ENCODE measurements at places on chromosomes 5 and 9.

DNA sequence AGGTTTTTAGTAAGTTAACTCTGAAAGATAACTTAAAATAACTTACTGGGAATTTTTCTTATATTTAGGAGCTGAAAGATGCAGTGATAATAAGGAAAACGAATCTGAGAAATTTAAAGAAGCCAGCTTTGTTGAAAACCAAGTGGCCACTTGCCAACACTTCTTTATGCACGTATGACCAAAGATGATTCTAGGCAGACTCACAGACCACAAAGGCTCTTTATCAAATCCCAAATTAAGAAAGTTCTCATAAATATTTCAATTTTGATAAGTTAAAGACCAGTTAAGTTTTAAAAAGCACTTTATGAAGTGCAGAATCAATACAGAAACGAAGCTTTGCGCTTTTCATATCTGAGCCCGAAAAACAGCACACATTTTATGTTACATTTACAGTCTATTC lies 1.5 kb downstream of the AFF4 start:
- DNase-seq = no peak

DNA sequence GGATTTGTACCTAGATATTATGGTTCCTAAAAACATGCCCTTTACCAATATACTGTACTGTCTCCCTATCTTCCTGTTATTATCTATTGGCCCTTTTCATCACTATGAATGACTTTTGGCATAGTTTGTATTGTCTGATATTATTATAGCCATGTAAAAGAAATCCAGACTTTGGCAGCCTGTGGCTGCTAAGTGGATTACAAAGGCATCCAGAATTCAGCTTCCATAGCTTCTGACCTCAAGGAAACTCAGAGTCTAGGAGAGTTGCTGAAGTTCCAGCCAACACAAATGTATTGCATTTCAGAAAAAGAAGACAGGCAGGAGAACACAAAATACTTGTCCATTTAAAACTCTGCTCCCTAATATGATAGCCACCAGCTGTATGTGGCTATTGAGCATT lies 319.2 kb upstream of the MPDZ start:
- no peak for DNase-seq

GRCh38 chr5:120225524-120225923 lies 238.6 kb upstream of the PRR16 start:
- no peak for DNase-seq

DNA sequence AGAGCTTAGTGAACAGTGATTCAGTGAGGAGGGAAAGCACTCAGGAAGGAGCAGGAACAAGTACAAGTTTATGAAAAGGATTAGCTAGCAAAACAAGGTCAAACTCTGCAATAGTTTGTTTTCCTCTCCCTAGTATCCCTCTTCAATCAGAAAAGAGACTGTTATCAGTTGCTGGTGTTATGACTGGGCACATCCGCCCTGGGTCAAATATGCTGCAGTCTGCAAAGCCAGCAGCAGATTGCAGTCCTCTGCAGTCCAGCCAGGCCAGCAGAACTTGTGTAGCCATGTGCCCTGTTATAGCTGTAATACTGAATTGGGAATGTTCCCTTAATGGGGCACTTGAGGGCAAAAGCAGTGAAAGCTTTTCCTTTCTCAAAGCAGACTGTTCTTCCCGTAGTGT lies 12.0 kb downstream of the PCDHAC2 start:
- DNase-seq = no peak

DNA sequence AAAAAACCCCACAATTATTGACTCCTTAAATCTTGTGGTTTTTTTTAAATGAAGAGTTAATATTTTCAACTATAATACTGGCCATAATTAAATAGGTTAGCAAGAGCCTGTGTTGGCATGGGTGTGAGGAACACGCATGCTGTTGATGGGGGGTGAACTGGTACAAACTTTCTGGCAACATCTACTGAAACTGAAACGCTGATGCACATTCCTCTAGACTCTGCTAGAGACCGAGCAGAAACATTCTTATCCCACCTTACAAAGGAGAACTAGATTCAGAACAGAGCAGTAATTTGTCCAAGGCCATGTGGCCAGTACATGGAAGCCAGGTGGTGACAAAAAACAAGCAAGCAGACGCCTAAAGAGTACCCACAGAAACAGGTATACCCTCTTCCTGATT lies 2.4 kb downstream of the BICD2 start:
- no peak for DNase-seq

DNA sequence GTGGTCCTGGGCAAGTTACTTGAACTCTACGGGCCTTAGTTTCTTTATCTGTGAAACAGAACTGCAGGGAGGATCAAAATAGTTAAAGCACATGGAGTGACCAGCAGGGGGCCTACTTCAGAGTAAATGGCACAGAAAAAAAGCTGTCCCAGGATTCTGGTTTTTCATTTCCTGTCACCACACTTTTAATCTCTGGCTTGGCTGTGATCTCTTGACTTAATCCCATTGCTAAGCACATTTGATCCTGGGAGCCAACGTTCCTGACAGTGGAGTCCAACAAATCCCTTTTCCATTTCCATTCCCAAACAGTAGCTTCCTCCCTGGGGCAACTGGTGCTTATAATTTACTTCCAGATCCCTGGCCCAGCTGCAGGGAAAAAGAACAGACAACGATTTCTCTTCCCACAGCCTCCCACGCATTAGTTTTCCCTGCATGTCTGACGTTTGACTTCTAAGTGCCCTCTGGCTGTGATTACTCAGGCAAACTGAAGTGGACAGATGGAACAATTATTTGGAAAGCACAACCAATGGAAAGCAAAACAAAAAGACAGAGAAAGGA lies 136.5 kb upstream of the STK32A start:
- DNase-seq = no peak

DNA sequence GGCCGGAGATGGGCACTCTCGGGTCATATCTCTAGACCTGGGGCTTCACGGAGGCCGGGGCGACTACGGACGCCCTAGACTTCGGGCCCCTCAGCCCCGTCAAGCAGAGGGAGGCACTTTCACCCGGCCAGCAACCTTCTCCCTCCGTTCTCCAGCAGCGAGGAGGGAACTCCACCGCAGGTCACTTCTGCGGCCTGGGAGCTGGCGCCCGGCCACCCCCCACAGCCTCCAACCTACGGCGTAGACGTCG lies 201 bp downstream of the DOLK start:
- no peak for DNase-seq

DNA sequence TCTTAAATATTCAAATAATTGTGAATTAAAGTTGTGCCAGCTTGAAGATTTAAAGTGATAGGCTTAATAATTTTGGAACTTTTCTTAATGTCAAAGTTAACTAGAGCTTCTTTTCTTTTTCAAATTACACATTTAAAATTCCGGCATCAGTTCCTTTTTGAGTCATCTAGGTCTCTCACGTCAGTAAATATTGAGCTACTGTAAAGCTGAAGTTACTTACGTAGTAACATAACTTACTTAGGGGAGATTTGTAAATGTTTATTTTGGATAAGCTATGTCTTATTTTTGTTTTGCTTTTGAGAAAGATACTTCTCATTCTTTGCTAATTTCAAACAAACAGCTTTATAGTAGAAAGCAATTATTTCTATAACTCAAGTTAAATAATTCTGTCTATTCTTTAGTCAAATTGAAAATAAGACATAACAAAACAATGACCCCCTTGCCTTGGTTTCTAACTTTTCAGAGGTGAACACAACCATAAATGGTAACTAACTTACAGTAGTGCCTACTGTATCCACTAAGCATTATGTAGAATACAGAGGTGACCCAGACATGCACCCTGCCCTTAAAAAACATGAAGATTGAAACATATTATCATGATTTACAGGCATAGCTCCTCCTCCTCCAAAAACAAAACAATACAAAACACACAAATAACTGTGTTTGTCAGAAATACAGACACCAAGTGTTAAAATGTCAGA lies 29.8 kb downstream of the CD274 start:
- no peak for DNase-seq

DNA sequence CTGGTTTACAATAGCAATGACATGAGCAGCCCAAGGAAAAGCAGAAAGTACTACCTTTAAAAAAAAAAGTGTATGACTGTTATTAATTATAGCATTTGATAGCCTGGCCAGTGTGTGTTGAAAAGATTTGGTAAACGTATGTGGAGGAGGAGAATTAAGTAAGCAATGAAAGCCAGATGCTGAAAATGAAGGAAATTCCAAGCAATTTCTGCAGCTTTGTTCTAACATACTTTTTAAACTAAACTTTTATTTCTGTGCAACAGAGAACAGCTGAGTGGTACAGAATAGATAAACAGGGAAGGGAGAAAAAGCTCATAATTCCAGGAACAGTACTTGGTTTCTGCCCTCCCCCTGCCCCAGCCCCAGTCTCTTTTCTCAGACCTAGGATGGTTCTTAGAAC lies 252.6 kb downstream of the ADAMTSL1 start:
- DNase-seq = no peak

DNA sequence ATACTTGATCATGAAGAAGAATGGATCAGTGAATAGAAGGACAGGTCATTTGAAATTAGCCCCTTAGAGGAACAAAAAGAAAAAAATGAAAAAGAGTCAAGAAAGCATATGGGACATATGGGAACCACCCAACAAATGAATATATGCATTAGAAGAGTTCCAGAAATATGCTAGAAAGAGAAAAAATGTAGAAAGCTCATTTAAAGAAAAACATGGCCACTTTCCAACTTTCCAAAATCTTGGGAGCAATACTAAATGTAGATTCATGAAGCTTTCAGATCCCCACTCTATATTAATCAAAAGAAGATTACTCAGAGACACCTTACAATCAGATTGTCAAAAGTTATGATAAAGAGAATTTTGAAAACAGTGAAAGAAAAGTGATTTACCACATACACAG lies 334.8 kb upstream of the NMUR2 start:
- no peak for DNase-seq

- no peak for DNase-seq
These were observed 36.4 kb upstream of the ADAMTSL1 start for GRCh38 chr9:18437315-18438201.

DNA sequence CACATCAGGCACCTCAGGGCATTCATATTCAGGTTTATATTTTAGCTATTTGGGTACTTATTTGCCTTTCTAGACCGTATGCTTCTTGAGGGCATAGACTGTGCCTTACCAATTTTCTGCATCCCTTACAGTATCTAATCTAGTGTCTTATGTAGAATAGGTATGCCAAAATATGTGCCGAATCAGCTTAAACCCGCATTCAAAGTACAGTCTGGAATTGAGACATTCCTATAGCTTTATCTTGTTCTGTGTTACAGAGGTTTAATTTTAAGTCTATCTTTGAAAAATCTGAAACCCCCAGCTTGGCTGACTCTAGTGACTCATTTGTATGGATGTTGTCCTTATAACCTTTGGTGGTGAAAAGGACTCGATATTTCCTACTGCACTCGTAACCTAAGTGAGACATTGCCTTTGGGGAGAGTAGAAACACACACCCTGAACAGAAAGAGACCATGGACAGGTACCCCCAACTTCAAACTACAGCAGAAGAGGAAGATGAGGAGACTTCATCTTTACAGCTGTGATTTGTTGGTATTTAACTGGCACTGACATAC lies 27.0 kb upstream of the TMOD1 start:
- DNase-seq = no peak

GRCh38 chr5:164435576-164435975 lies 930.2 kb downstream of the MAT2B start:
- no peak for DNase-seq

GRCh38 chr5:54445691-54446378 lies 9.7 kb upstream of the HSPB3 start:
- DNase-seq = no peak

GRCh38 chr5:178126556-178126955 lies 4.3 kb upstream of the RMND5B start:
- DNase-seq = no peak

DNA sequence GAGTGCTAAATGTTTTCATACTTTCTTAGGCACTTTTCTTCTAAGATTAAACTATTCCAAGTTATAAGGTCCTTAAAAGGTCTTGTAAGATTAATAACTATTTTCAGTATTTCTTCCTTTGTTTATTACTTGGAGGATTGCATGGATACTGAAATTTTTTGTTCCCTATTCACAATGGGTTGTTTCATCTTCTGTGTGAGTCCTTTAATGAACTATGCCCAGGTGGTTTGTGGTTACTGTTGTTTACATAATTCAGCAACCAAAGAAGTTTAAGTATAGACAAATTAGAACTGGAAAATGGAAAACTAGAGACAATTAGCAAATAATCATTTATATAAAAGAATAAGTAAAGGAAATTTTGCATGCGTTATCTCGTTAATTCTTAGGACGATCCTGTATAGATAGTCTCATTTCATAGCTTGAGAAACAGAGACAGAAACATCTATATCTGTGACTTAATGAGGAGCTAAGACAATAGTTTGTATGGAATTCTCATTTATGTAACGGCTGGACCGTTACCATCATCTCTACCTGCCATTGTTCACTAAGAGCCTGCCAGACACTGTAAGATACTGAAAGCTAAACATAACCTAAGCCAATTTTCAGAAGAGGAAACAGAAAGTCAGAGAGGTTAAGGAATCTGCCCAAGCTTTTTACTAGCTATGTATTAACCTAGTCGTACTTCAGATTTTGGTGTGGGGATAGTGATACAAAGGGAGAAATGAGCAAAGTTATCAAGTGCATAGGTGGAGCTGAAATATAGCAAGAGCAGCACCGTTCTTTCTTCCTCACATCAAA lies 148.2 kb downstream of the PAM start:
- DNase-seq = no peak

- DNase-seq = no peak
These were observed 5.6 kb downstream of the PTCD2 start for GRCh38 chr5:72325566-72326305.

GRCh38 chr5:141155540-141156374 lies 5.9 kb downstream of the PCDHB6 start:
- DNase-seq = no peak

DNA sequence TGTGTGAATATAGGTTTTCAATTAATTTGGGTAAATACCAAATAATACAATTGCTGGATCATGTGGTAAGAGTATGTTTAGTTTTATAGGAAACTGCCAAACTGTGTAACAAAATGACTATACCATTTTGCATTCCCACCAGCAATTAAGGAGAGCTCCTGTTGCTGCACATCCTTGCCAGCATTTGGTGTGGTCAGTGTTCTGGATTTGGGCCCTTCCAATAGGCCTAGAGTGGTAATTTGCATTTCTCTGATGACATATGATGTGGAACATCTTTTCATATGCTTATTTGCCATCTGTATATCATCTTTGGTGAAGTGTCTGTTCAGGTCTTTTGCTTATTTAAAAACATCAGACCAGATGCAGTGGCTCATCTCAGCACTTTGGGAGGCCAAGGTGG lies 11.6 kb upstream of the RFK start:
- DNase-seq = no peak

DNA sequence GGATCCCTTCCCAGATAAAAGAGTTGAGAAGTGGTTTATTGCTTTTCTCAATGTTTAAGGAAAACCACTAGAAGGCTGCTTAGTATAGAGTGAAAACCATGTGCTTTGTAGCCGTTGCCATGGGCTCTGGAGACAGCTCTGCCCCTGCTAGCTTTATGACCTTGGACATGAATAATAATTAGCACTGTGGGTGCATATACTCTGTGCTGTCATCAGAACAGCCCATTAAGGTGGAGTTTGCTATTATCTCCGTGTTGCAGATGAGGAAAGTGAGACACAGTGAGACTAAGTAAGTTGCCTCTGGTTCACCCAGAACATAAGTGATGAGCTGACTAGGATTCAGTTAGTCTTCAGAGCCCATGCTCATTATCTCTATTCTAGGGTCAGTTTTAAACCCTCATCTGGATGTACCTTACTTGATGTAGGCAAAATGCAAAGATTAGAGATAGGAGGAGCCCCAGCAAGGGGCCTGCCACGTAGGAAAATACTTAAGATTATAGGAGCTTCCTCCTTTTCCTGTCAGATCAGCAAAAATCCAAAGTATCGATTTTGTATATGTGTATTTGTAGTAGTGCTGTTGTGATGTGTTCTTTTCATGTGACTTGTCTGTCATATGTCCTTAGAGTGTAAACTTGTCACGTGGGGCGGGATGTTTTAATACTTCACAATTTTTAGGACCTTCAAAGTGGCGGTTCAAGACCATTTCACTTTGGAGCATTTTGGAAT lies 102.5 kb downstream of the TLE4 start:
- no peak for DNase-seq

Data from bone marrow (tissue), 2 donors.